ENCODE measurements at places on chromosomes 1 and 21.
A peak's percentile ranks its signal among the peaks of the same experiment; 100 is the strongest.

DNA sequence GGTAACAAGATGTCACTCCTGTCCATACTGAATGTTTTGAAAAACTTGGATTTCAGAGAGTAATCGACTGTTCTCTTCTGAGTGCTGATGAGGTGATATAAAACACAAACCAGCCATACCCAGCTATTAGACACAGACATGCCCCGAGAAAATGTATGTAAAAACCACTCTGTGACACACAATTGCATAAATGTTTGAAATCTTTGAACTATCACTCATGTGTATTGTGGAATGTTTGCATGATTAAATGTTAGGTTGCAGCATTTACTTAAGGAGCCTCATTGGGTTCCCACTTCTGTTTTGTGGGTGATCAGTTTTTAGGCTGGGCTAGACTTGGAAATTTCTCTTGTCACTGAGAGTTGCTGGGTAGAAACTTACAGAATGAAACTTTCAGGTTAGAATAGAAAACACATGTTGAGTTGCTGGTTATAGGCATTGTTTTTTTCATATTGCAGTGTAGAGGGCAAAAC is 270.4 kb upstream of the B3GALT2 start:
- no peaks in the 10 kb centered on the region for H3K36me3 ChIP-seq
- no peak overlapping the region for H3K4me3 ChIP-seq
- H3K27ac ChIP-seq: no peak overlapping the region
- H3K27me3 ChIP-seq: no peaks in the 10 kb centered on the region
- no peak for DNase-seq

GRCh38 chr1:110756506-110756905 is 81.8 kb upstream of the KCNA3 start:
- H3K27ac ChIP-seq: no peak overlapping the region
- DNase-seq: no peak
- peaks cover 29% of the 10 kb centered on the region for H3K4me1 ChIP-seq
- no peaks in the 10 kb centered on the region for H3K27me3 ChIP-seq
- H3K4me3 ChIP-seq: no peak overlapping the region

DNA sequence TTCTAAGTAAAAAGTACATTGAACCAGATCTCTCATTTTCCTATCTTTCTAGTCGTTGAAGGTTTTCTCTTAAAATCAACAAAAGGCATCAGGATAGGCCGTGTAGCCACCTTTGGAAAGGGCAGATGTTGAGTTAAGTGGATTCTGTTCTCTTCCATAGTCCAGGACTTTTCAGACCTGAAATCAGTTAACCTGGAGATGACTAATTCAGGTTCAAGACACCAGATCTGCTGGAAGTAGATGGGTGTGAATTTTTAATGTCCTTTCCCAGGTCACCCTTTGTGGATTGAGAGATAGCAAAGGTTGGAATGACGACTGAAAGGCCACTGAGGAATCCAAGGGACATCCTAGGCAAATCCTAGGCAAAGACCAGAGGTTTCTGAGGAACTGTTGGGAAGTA is 172.8 kb downstream of the DHRS3 start:
- H3K27ac ChIP-seq: no peak overlapping the region
- H3K4me3 ChIP-seq: no peak overlapping the region
- H3K27me3 ChIP-seq: no peaks in the 10 kb centered on the region
- DNase-seq: no peak

- H3K4me1 ChIP-seq: peaks cover 80% of the 10 kb centered on the region
- H3K27me3 ChIP-seq: no peaks in the 10 kb centered on the region
- H3K27ac ChIP-seq: peak overlapping the region; percentile 35
- no peak overlapping the region for H3K4me3 ChIP-seq
- no peaks in the 10 kb centered on the region for H3K36me3 ChIP-seq
Observed at GRCh38 chr1:21318714-21319159, 28.5 kb upstream of the ECE1 start.

GRCh38 chr1:34682452-34683223 is 72.2 kb upstream of the GJB5 start:
- no peak overlapping the region for H3K27ac ChIP-seq
- peaks cover 8% of the 10 kb centered on the region for H3K27me3 ChIP-seq
- peaks cover 19% of the 10 kb centered on the region for H3K4me1 ChIP-seq

DNA sequence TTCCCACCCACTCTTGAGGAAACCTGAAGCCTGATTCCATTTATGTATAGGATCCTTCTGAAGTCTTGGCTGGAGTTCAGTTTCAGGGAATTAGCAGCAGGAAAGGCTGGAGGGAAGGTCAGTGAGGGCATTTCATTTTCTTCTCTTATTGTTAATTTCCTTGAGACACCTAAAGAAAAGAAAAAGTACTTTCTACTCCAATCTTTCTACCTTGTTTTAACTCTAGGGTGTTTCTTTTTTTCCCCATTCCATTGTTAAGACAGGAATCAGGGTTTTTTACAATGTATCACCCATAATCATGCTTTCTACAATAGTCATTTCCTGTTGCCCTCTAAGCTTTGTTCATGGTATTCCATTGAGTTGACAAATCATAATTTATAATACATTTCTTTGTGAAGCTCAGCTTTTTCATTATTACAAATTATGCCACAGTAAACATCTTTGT is 27.4 kb downstream of the SNRPE start:
- H3K36me3 ChIP-seq: peaks cover 15% of the 10 kb centered on the region
- H3K27ac ChIP-seq: no peak overlapping the region
- DNase-seq: no peak
- no peak overlapping the region for H3K4me3 ChIP-seq
- H3K4me1 ChIP-seq: no peaks in the 10 kb centered on the region
- peaks cover 3% of the 10 kb centered on the region for H3K27me3 ChIP-seq

Measured in WTC11 (cell line).